ENCODE measurements at places on chromosomes 12 and 14. TPM values are rescaled to one million over a fixed set of nuclear protein-coding genes. Genes with fewer than 3 reads are reported as not detected.

Gene TMEM30B
- 0.29 TPM for polyA plus RNA-seq

Gene KLRC4
- not detected for polyA plus RNA-seq

Gene PPP4R3A
- 17.3 TPM for polyA plus RNA-seq

DNA sequence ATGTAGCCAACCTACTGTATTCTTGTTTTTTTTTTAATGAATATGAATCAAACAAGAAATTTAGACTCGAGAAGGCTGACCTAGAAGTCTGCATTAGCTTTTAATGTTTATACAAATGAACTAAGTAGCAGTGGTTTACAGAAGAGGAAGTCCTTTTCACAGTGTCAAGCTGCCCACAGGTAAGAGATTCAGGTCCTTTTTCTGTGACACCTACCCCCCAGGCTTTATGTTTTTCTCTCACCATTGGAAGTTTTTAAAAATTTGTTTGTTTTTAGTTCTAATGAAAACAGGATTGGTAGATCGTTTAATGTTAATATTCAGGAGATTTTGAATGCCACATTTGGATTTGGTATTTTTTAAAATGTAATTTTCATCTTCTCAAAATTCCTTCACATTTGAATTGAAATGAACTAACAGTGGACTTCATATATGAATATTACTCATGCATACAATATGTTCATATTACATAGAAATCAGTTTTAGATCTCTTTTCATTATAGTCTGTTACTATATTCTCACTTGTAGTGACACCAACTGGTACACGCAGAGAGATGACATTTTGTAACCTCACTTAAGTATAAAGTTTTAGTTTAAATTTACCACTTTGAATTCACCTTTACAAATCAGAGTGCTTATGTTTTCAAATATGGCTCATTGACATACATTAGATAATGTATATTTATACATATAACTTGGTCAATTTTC is 29.7 kb downstream of the ATF7IP start:
- DNase-seq = no peak

Gene SLCO1C1
- not detected for polyA plus RNA-seq

- DNase-seq = peak; percentile 68
Measured at GRCh38 chr12:123232472-123232806, 502 bp downstream of the MPHOSPH9 start.

DNA sequence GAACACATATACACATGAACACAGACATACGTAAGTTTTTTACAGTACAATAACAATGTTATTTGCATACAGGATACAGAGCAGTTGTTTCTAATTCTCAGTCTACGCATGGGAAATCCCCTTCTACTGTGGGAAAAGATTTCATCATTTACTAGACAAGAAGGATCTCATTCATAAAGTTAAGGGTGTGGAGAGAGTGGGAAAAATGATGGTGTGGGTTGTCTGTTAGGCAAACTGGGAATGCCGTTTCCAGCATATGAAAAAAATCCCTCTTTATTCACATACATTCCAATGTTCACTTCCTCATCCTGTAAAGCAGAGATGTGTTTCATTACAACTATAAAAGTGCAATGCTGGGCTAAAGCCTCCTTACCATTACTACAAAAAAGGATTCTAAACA is 120.9 kb downstream of the SINHCAF start:
- peak; percentile 43 for DNase-seq

DNA sequence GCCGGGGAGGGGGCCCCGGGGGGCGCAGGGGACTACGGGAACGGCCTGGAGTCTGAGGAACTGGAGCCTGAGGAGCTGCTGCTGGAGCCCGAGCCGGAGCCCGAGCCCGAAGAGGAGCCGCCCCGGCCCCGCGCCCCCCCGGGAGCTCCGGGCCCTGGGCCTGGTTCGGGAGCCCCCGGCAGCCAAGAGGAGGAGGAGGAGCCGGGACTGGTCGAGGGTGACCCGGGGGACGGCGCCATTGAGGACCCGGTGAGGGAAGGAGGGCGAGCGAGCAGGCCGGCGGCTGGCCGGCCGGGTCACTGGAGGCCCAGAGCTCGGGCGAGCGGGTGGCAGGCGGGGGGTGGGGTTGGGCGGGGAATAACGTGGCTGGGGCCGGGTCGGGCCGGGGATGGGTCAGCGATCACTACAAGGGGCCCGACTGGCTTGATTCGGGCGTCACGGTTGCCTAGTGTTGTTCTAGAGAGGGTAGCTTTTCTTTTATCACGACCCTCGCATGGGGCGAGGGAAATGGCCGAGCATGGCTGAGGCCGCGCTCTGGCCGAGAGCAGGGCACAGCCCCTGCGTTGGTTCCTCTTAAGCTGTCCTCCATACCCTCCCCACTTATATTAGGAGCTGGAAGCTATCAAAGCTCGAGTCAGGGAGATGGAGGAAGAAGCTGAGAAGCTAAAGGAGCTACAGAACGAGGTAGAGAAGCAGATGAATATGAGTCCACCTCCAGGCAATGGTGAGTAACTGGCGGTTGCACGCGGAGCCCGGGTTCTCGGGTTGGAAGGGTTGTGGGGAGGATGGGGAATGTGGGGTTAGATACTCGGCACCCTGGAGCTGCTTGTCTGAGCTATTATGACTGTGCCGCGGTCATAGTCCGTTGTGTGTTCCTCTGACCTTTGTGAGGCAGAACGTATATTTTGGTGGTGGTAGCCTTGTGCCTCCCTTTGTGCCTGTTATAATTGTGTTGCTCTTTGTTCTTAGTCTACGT is 603 bp downstream of the PABPN1 start:
- peak; percentile 88 for DNase-seq

- peak; percentile 48 for DNase-seq
Measured at GRCh38 chr12:50690925-50691324, 73.0 kb upstream of the ATF1 start.

- DNase-seq = no peak
Measured at GRCh38 chr14:95948558-95948981, 71.9 kb downstream of the TUNAR start.

GRCh38 chr12:1504304-1504894 is 90.0 kb downstream of the FBXL14 start:
- no peak for DNase-seq

Gene CLEC9A
- not detected for polyA plus RNA-seq

GRCh38 chr12:95978351-95978750 is 17.8 kb downstream of the HAL start:
- DNase-seq = no peak

GRCh38 chr12:127024791-127025190 is 1242.2 kb upstream of the TMEM132C start:
- no peak for DNase-seq

- DNase-seq = no peak
Measured at GRCh38 chr12:45518291-45519235, 210.9 kb upstream of the ARID2 start.

Gene TPPP2
- not detected for polyA plus RNA-seq

- DNase-seq = no peak
Measured at GRCh38 chr14:23604675-23605170, 26.1 kb upstream of the JPH4 start.

GRCh38 chr12:25284024-25284423 is 33.3 kb upstream of the KRAS start:
- no peak for DNase-seq

DNA sequence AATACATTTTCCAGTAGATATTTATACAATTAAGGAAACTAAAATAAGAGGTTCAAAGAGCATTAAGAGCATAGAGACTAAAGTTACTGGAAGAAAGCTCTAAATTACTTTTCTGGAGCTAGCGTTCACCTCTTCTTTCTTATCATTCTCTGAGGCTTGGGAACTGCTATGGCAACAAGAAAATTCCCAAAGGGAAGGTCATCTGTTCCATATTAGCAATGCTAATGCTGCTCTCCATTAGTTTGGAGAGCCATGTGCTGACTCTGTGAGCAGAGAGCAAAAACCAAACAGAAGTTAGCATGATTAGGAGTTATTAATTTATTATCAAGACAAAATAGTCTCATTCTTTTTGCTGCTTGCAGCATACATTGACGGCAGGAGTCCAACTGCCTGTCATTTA is 143.1 kb upstream of the SLC16A7 start:
- peak; percentile 58 for DNase-seq

Gene FKBP11
- 159 TPM for polyA plus RNA-seq

DNA sequence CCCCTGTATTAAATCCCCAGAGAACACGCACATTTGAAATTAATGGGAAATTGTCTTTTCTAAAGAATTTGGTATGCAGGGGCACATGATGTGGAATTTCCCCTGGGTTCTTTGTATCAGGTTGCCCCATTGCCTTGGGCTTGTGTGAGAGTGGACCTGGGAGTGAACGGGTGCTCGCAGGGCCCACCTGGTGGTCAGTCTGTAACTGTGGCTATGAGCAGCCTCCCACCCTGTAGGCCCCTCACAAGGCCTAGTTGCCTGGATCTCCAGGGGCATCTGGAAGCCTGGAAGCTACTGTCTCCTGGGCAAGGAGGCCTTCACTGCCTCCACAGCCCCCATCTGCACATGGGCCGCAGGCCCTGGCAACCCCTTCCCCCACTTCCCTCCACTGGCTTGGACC is 96.7 kb downstream of the SLC25A47 start:
- DNase-seq = no peak

- no peak for DNase-seq
Measured at GRCh38 chr14:90697132-90697531, 119.1 kb downstream of the TTC7B start.

- DNase-seq = no peak
Measured at GRCh38 chr12:9866860-9867269, 2.3 kb downstream of the CLEC2B start.

DNA sequence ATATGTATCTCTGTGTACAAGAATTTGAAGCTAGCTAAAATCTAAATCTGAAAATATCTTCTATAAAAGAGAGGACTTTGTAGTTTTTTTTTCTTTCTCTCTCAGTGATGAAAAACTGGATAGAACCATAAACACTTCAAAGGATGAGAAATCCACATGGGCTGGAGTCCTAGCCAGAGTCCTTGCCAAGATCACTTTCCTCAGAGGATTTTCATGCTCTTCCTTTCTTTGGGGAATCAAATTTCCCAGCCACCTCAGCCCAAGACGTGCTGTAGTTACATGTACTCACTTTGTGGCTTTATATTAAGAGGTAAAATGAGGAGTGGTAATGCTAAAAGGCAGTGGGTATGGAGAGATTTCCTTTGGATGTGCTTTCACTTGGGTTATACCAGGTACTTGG is 110.3 kb downstream of the SLC38A1 start:
- no peak for DNase-seq

DNA sequence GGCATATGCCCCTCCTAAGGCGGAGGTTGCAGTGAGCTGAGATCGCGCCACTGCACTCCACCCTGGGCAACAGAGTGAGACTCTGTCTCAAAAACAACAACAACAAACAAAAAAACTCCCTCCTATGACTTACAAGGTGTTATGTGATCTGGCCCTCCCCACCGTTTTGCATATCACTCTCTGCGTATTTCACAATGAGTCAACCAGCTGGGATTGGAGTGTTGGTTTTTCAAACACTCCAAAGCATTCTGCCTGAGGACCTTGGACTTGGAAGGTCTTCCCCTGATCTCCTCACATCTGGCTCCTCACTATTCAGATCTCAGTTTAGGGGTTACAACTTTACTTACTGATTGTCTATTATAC is 14.0 kb downstream of the MANSC1 start:
- DNase-seq = no peak

GRCh38 chr14:99080306-99080705 is 191.7 kb downstream of the BCL11B start:
- DNase-seq = no peak

GRCh38 chr12:109289004-109289403 is 20.1 kb downstream of the FOXN4 start:
- DNase-seq = no peak

Measured in GM23248 (cell line).